ENCODE measurements at places on chromosomes 12 and 14.

DNA sequence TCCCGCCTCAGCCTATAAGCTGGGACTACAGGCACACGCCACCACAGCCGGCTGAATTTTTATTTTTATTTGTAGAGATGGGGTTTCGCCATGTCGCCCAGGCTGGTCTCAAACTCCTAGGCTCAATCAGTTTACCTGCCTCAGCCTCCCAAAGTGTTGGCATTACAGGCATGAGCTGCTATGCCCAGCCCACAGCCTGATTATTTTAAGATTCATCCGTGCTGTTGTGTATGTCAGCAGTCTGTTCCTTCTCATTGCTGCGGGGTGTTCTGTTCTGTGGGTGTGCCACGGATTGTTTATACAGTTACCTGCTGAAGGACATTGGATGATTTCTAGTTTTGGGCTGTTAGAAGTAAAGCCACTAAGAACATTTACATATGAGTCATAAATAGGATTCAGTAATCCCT lies 9.6 kb upstream of the EP400 start:
- no peak for DNase-seq

DNA sequence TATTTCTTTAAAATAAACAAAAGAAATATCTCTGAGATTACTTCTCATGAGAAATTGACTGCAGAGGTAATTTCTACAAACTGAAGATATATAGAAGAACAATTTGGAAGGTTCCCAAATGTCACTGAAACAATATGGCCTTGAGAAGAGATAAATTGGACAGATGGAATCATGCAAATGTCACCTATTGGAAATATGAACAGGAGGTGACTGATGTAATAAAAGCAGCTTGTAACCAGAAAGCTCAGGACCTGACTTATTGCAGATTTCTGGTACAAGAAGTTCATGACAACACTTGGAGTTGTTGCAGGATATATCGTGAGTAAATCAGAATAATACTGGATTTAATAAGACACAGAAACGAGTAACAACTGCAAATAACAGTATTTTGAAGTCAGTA lies 93.3 kb upstream of the TRHDE start:
- no peak for DNase-seq

DNA sequence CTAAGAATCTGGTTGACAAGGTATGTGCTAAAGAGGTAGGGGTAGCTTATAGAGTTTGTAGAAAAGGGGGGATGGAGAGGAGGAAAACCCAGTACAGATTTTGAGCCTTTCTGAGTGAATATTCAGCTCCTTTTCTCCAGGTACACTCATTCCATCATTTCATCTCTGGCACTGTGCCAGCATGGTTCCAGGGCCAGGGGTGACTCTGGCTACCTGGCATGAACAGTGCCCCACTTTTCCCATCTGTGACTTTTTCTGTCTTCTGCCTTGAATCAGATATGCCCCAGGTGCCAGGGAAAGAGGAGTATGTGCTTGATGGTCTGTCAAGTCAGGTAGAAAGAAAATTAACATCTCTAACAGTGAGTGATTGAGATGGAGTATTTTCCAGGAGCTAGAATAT lies 175.7 kb downstream of the CACNA1C start:
- DNase-seq: no peak

- DNase-seq: no peak
Observed at GRCh38 chr12:107660235-107660634, 25.4 kb upstream of the PWP1 start.

- DNase-seq: no peak
Observed at GRCh38 chr12:81212996-81213696, 135.3 kb downstream of the ACSS3 start.

DNA sequence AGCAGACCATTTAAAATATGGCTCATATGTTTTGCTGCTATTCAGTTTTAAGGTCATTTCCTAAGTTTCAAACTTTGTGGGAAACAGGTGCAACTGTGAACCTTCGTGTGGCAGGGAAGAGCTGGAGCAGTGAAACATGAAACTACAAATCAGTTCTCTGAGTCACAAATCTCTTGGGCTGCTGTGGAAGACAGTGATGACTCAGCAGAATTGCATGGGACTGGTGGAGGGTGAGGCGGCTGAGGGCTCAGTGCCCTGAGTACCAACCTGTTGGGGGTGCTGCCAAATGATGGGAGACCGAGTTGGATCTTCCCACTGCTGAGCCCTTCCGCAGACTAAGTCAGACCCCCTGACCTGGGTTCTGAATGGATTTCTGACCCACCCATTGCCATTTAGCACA lies 8.4 kb upstream of the CALM1 start:
- peak; percentile 63 for DNase-seq

Data from HFF-Myc (cell line).